Lower lobe of right lung (tissue), 2 donors: ENCODE measurements at places on chromosomes 12 and 14.

GRCh38 chr12:53217051-53217930 lies 10.2 kb upstream of the ITGB7 start:
- DNase-seq, result peak; percentile 73

- DNase-seq, result no peak
These were observed 105.8 kb downstream of the PAH start for GRCh38 chr12:102811110-102811737.

DNA sequence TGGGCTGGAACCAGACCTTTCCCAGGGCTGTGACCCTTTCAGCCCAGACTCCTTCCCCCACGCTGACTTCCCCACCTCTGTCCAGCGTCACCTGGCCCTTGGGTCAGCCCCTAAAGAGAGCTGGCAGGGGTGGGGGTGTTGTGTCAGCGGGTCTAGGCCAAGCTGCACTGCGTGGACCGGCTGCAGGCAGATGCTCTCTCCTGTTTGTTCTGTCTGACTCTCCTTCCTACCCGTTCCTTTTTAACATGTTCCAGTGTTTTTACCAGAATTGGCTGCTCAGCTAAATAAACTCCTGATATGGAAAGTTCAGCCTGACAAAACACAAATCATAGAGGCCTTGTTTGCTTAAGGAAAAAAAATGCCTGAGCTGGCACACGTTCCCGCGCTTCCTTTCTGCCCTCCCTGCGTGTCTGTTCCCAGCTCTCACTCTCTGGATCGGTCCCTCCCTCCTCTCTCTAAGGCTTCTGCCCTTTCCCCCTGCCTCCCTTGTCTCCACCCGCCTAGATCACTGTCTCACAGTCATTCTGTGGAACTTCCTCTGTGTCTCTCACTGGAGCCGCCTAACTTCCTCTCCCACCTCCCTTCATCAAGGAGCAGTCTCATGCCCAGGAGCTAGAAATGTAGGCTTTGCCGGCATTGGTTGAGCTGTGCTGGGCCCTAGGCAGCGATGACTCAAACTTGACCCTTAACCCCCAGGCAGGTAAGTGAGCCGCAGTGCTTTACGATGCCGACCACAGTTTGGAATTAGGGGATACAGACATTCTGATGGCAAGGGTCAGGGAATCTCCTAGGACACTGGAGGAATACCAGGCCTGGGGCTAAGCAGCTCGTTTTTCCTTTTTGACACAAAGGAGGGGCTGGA lies 15.5 kb upstream of the MLXIP start:
- DNase-seq, result no peak

- no peak for DNase-seq
These were observed 28.6 kb upstream of the BATF start for GRCh38 chr14:75493592-75494087.

GRCh38 chr14:103716091-103716801 lies 636 bp downstream of the ZFYVE21 start:
- peak; percentile 72 for DNase-seq

GRCh38 chr14:78986989-78987388 lies 816.8 kb downstream of the NRXN3 start:
- no peak for DNase-seq

GRCh38 chr12:88810806-88811205 lies 230.5 kb upstream of the KITLG start:
- DNase-seq, result no peak
